ENCODE measurements at places on chromosomes 7 and 10. TPM values are rescaled to one million over a fixed set of nuclear protein-coding genes. Genes with fewer than 3 reads are reported as not detected.
A peak's percentile ranks its signal among the peaks of the same experiment; 100 is the strongest.

GRCh38 chr10:124961248-124961570, 19.3 kb downstream of the ZRANB1 start:
- no peaks in the 10 kb centered on the region for H3K27me3 ChIP-seq
- no peak overlapping the region for H3K27ac ChIP-seq
- H3K36me3 ChIP-seq: peaks cover 6% of the 10 kb centered on the region
- peak; percentile 30 for DNase-seq
- H3K4me1 ChIP-seq: peaks cover 13% of the 10 kb centered on the region

The HABP2 gene
- total RNA-seq: not detected

- H3K4me3 ChIP-seq: no peak overlapping the region
- no peak overlapping the region for H3K27ac ChIP-seq
- H3K4me1 ChIP-seq: no peaks in the 10 kb centered on the region
- no peaks in the 10 kb centered on the region for H3K36me3 ChIP-seq
Observed at GRCh38 chr7:156985101-156985992, 25.1 kb downstream of the MNX1 start.

DNA sequence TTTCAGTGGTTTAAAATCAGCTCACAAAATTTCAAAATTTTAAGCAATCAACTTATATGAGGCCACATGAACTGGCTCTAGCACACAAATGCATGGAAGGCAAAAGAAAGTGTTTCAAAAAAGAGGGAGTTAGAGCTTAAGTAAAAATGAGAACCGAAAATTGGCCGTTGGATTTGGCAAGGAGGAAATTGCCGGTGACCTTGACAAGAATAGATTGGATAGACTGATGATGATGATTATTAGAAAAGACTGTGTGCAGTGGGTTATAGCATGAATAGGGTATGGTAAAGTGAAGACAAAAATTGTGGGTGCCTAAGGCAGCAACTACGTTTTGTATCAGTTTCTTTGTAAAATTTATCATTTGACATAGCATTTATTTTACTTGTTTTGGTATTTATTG, 175.7 kb downstream of the SEMA3D start:
- no peaks in the 10 kb centered on the region for H3K4me1 ChIP-seq
- no peaks in the 10 kb centered on the region for H3K27me3 ChIP-seq
- H3K27ac ChIP-seq: no peak overlapping the region

The DENND2A gene
- 7.8 TPM for total RNA-seq

DNA sequence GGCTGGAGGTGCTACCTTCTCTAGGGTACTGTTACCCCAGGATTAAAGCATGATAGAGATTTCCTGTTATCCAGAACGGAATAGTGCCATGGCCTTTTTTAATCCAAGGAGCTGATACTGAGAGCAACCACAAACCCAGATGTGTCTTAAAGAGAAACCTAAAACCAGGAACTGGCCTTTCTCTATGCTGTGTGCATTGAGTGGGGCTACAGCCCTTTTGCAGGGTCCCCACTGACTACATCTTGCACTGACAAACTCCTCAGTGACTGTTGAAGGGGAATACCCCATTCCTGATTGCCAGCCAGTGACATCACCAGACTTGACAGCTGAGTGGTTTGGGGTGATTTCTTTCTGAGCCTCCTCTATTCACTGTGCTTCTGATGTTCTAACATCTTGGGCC, 81.9 kb upstream of the CAPZA2 start:
- no peak for DNase-seq
- no peaks in the 10 kb centered on the region for H3K27me3 ChIP-seq
- no peak overlapping the region for H3K4me3 ChIP-seq
- peaks cover 1% of the 10 kb centered on the region for H3K36me3 ChIP-seq
- peaks cover 33% of the 10 kb centered on the region for H3K4me1 ChIP-seq

- no peak overlapping the region for H3K4me3 ChIP-seq
- no peaks in the 10 kb centered on the region for H3K36me3 ChIP-seq
- no peak for DNase-seq
- no peak overlapping the region for H3K27ac ChIP-seq
- H3K4me1 ChIP-seq: peaks cover 8% of the 10 kb centered on the region
Observed at GRCh38 chr10:89156161-89156835, 50.8 kb downstream of the CH25H start.

The GIMAP2 gene
- not detected for total RNA-seq

DNA sequence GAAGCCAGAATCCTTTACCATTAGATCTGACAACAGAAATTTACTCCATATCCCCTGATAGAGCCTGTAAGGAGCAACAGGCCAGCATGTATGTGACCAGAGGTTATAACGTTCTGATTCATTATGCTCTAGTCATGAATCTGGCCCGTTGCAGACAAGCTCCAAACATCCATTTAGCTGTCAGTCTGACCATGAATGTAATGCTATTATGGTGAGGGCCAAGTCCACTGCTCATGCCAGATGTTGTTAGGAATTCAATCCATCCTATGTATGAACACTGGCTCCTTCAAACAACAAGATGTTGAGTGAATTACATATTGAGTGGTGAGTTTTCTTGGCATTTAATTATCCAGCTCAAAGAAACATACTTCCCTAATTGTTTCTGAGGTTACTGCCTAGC, 610.1 kb upstream of the ANKRD30A start:
- DNase-seq: peak; percentile 56
- no peaks in the 10 kb centered on the region for H3K36me3 ChIP-seq
- no peak overlapping the region for H3K27ac ChIP-seq
- H3K4me1 ChIP-seq: peaks cover 2% of the 10 kb centered on the region
- no peak overlapping the region for H3K4me3 ChIP-seq

GRCh38 chr10:51421853-51422252, 277.5 kb downstream of the CSTF2T start:
- no peaks in the 10 kb centered on the region for H3K36me3 ChIP-seq
- H3K27ac ChIP-seq: no peak overlapping the region
- H3K4me1 ChIP-seq: peaks cover 6% of the 10 kb centered on the region
- no peaks in the 10 kb centered on the region for H3K27me3 ChIP-seq

- no peak overlapping the region for H3K27ac ChIP-seq
- peaks cover 3% of the 10 kb centered on the region for H3K36me3 ChIP-seq
- DNase-seq: no peak
- H3K4me3 ChIP-seq: no peak overlapping the region
- no peaks in the 10 kb centered on the region for H3K4me1 ChIP-seq
- no peaks in the 10 kb centered on the region for H3K27me3 ChIP-seq
Observed at GRCh38 chr7:95427914-95428516, 6.8 kb downstream of the PON2 start.

DNA sequence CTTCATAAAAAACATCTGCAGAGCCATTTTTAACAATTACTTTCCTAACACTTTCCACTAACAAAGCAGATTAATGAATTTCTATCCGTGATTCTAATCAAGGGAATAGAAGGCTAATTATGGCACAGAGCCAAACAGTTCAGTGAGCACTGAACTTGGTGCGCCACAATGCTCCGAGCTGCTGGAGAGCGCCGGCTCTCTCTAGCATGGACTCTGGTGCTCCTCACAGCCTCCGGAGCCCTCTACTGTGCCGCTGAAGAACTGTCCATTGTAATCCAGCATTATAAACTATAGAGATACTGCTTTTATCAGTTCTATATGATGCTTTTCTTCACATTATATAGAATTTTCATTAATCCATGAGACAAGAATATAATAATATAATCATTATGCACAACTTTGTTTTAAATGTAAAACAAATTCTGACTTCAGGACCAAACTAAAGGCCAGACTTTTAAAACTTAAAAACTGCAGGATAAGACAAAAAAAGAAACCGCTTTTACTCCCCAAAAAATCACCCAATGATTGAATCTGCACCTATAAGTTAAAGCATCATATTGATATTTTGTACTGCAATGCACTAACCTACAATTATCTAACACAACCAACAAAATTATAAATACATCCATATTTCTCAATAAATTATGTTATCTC, 123.6 kb downstream of the RNF32 start:
- no peaks in the 10 kb centered on the region for H3K4me1 ChIP-seq
- peak; percentile 78 for DNase-seq
- no peaks in the 10 kb centered on the region for H3K36me3 ChIP-seq
- no peaks in the 10 kb centered on the region for H3K27me3 ChIP-seq
- no peak overlapping the region for H3K4me3 ChIP-seq
- no peak overlapping the region for H3K27ac ChIP-seq

DNA sequence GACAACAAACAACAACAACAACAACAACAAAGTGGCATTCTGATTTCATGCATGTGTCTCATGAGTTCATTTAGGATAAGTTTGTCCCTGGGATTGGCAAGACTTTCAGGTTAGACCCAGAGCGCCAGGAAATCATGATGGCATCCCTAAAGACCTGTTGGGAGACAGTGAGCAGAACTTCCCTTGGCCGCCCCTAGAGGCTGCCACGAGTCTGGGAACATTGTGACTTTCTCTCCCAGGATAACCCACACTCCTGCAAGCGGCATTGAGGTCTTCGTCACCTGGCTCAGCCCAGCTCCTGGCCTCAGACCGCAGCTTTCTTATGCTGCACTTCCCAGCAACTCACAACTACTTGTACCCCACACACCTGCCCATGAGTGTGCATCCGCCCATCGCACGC, 80.5 kb upstream of the RNF32 start:
- no peak overlapping the region for H3K4me3 ChIP-seq
- no peak overlapping the region for H3K27ac ChIP-seq
- no peaks in the 10 kb centered on the region for H3K4me1 ChIP-seq
- H3K27me3 ChIP-seq: no peaks in the 10 kb centered on the region

DNA sequence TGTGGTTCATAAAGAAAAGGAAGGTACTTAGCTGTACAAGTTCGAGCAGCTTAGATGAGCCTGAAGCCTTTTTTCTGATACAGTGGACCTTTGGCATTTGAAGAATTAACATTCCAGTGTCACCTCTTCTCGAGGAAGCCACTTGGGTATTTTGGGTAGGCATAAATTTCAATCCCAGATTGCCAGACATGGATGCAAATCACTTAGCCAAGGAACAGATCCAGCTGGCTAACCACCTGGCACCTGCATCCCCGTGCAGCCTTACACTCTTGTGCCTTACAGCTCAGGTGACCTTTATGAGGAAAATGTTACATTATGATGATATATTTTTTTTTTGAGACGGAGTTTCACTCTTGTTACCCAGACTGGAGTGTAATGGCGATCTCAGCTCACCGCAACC, 16.0 kb upstream of the ATOH7 start:
- no peak overlapping the region for H3K27ac ChIP-seq
- peaks cover 31% of the 10 kb centered on the region for H3K27me3 ChIP-seq
- no peak for DNase-seq
- no peaks in the 10 kb centered on the region for H3K36me3 ChIP-seq

DNA sequence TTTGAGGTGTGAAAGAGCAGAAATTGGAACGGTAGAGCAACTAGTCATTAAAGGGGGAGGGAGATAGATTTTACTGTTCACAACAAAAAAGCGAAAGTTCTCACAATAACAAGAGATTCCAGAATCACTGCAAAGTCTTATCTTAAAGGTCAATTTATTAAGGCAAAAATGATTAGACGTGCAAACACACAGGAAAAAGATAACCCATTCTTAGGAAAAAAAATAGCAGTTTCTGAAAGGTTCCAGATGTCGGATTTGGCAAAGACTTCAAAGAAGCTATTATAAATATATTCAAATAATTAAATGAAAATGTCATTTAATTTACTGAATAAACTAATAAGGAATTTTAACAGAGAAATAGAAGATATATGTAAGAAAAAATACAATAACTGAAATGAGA, 70.8 kb upstream of the GNAI1 start:
- no peak for DNase-seq
- no peaks in the 10 kb centered on the region for H3K36me3 ChIP-seq
- H3K27me3 ChIP-seq: no peaks in the 10 kb centered on the region

DNA sequence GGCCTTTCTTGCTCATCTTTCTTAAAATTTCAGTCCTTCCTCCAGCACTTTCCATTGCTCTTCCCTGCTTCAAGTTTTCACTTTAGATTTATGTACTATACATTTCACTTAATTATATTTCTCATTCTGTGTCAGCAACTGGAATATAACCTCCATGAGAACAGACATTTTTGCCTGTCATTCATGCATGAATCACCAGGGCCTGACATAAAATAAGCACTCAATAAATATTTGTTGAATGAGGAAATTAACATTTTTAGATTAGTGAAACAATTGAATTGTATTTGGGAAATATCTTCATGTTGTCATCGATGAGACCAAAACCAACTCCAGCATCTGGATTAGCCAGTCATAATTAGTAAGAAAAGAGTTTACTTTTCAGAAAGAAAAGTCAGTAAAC, 6.1 kb downstream of the SAMD9L start:
- H3K27ac ChIP-seq: no peak overlapping the region
- no peak for DNase-seq
- no peaks in the 10 kb centered on the region for H3K4me1 ChIP-seq
- no peak overlapping the region for H3K4me3 ChIP-seq
- H3K27me3 ChIP-seq: no peaks in the 10 kb centered on the region

The CCL24 gene
- total RNA-seq: not detected

DNA sequence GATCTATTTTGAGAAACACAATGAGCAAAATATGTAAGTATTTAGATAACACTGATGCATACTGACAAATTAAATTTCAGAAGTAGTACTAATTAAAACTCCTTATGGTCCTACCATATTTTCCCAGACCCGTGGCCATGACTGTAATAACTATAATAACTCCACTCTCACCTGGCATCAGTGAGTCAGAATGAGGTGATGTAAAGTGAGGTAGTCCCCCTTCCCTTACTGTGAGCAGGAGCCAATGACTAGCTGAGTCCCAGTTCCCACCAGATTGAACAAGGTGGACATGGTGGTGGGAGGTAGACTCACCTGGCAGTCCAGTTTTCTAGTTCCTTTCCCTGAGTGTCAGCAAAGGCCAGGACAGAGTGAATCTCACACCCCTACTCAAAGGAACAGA, 630.5 kb upstream of the IGFBP3 start:
- no peaks in the 10 kb centered on the region for H3K4me1 ChIP-seq
- H3K27me3 ChIP-seq: no peaks in the 10 kb centered on the region
- no peak for DNase-seq
- H3K36me3 ChIP-seq: no peaks in the 10 kb centered on the region
- no peak overlapping the region for H3K4me3 ChIP-seq

DNA sequence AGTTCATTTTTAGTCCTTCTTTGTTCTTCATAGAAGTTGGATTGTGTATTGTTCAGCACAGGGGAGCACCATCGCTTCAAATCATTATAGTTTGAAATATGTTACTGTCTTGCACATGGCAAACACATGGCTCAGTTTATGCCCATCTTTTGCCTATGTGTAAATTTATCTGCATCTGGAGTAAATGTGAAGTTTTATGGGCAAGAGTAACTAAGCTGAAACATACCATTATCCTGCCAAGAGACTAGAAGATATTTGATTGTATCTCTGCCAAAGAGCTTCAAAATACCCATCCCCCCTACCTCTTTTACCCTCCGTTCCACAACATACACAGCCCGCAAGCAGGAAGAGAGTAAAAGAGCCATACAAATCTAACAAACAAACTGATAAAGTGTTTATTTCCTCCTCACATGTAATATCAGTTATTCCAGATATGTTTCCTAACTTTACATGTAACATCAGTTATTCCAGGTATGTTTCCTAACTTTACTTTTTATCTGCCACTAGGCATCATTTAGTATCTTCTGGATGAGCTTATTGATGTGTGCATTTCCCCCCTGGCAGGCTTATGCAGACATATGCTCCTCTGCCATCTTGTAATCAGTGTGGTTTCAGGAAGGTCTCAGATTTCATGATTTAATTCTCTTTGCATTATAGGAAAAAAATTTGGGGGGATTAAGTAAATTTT, 127.7 kb downstream of the SRI start:
- no peaks in the 10 kb centered on the region for H3K4me1 ChIP-seq
- no peak for DNase-seq
- no peaks in the 10 kb centered on the region for H3K36me3 ChIP-seq
- no peak overlapping the region for H3K27ac ChIP-seq

GRCh38 chr10:86668297-86669165, at the start of gene LDB3:
Gene LDB3 (plus strand): TSS chr10:86668511. CDS start chr10:86668692, 181 bp downstream.
- no peaks in the 10 kb centered on the region for H3K36me3 ChIP-seq
- H3K27me3 ChIP-seq: no peaks in the 10 kb centered on the region
- peak; percentile 73 for DNase-seq
- H3K4me3 ChIP-seq: peak within 1 kb of the TSS; percentile 19
- peak within 1 kb of the TSS; percentile 79 for H3K27ac ChIP-seq
- H3K4me1 ChIP-seq: peaks cover 43% of the 10 kb centered on the region
